ENCODE measurements at places on chromosomes 11 and 22.
A peak's percentile ranks its signal among the peaks of the same experiment; 100 is the strongest.

DNA sequence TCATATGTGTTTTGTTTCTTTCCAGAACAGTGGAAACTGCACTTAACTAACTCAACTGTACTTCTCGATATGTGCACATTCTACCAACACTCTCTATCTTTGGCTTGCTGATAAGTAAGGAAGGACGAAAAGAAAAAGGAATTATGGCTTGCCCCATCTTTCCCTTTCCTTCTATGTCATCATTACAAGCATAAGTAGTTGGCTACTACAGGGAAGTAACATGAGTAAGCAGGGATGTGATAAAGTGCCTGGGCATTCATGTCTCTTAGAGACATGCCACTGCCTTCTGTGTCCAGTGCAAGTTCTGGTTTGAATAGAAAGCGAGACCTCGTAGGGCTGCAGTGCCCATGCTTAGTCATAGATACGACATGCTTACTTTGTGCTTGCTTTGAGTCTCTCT, 342.5 kb downstream of the ETS1 start:
- no peak for DNase-seq

DNA sequence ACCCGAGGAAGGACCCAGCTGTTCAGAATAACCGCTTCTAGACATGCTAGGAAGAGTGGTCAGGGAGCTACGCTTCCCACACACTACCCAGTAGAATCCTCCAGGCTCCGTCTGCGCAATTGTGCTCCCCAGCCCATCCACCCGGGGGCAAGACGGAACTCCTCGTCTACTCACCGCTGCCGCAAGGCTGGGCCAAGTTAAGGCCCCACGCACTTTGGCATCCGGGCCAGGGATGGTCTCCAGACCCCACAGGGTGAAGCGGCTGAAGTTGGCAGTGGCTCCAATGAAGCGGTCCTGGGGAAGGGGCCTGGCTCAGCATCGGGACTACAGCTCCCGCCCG, 757 bp downstream of the RNASEH2C start:
- DNase-seq, result peak; percentile 48

- no peak for DNase-seq
Measured at GRCh38 chr11:27612932-27613880, 87.0 kb downstream of the BDNF start.

- DNase-seq, result no peak
Measured at GRCh38 chr11:85086504-85087284, 540.5 kb downstream of the DLG2 start.

- no peak for DNase-seq
Measured at GRCh38 chr11:77502346-77502905, 28.5 kb upstream of the PAK1 start.

DNA sequence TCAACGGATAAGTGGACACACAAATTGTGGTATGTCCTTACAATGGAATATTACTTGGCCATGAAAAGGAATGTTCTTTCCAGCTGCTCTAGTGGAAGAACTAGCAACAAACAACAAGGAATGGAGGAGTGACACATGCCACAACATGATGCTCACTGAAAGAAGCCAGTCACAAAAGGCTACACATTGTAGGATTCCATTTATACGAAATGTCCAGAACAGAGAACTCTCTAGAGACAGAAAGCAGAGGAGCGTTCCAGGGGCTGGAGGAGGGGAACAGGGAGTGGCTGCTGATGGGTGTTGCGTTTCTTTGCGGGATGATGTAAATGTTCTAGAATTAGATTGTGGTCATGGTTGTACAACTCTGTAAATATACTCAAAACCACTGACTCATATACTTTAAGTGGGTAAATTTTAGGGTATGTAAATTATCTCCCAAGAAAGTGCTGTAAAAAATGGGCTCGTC, 32.4 kb upstream of the PDGFB start:
- DNase-seq, result no peak
